Aortic smooth muscle cell (primary cell): ENCODE measurements at places on chromosomes 5 and 9. TPM values are rescaled to one million over a fixed set of nuclear protein-coding genes. Genes with fewer than 3 reads are reported as not detected.

Gene FABP6
- not detected in 2 replicates for total RNA-seq

Gene RGS14
- total RNA-seq, result 2.2 and 5.1 TPM in 2 replicates

Gene TRMO
- 15.6 and 18.0 TPM in 2 replicates for total RNA-seq

Gene RGMB
- total RNA-seq, result 26.4 and 30.3 TPM in 2 replicates

Gene SIMC1
- 3.0 and 3.3 TPM in 2 replicates for total RNA-seq

Gene SLC36A2
- total RNA-seq, result not detected in 2 replicates

Gene CDC20B
- total RNA-seq, result 0.06 and 0.13 TPM in 2 replicates

Gene HAPLN1
- total RNA-seq, result 29.7 and 50.7 TPM in 2 replicates

Gene CEL
- 0.19 and 0.26 TPM in 2 replicates for total RNA-seq

Gene RASGEF1C
- total RNA-seq, result not detected in 2 replicates

Gene STKLD1
- 0.44 and 0.79 TPM in 2 replicates for total RNA-seq

Gene NR2F1-AS1
- total RNA-seq, result 9.8 and 14.6 TPM in 2 replicates

Gene AHRR
- total RNA-seq, result 24.2 and 28.8 TPM in 2 replicates

Gene KIAA1958
- total RNA-seq, result 0.66 and 0.68 TPM in 2 replicates

Gene CCNJL
- total RNA-seq, result 0.40 and 0.68 TPM in 2 replicates

Gene ANKRD18B
- total RNA-seq, result under 0.01 TPM in 1 of 2 replicates, not detected in the other

Gene ITGA1
- 97.9 and 136 TPM in 2 replicates for total RNA-seq

Gene SRP19
- total RNA-seq, result 65.3 and 72.4 TPM in 2 replicates

Gene ABLIM3
- total RNA-seq, result 14.9 and 16.7 TPM in 2 replicates

Gene SPATA31A3
- not detected in 2 replicates for total RNA-seq

Gene NUDT2
- 35.3 and 40.7 TPM in 2 replicates for total RNA-seq

Gene FBP1
- total RNA-seq, result not detected in 2 replicates

Gene PCDHGB6
- 3.3 and 4.7 TPM in 2 replicates for total RNA-seq

Gene SAPCD2
- 5.1 and 7.7 TPM in 2 replicates for total RNA-seq

Gene CARD9
- total RNA-seq, result 2.6 and 4.1 TPM in 2 replicates

Gene PTGES
- total RNA-seq, result 1.9 and 4.4 TPM in 2 replicates

Gene ISL1
- total RNA-seq, result 0.13 and 0.25 TPM in 2 replicates

Gene EXOSC3
- 29.3 and 36.3 TPM in 2 replicates for total RNA-seq

Gene ANKRD31
- 0.06 and 0.13 TPM in 2 replicates for total RNA-seq

Gene RAB3C
- not detected in 2 replicates for total RNA-seq

Gene ADAMTS6
- total RNA-seq, result 23.5 and 35.9 TPM in 2 replicates

Gene STPG3
- total RNA-seq, result not detected in 2 replicates

Gene TPPP
- 0.93 and 1.1 TPM in 2 replicates for total RNA-seq

Gene PCDHGA1
- total RNA-seq, result 1.1 TPM in 2 replicates

Gene PSAT1
- 6.3 and 8.7 TPM in 2 replicates for total RNA-seq

Gene SEMA5A
- total RNA-seq, result 23.9 and 47.5 TPM in 2 replicates

Gene CMYA5
- total RNA-seq, result 0.26 and 0.31 TPM in 2 replicates

Gene LRRC70
- 0.93 and 1.3 TPM in 2 replicates for total RNA-seq

Gene IFNA13
- not detected in 2 replicates for total RNA-seq

Gene DBH
- not detected in 2 replicates for total RNA-seq

Gene CHMP5
- 135 and 137 TPM in 2 replicates for total RNA-seq

Gene ESM1
- total RNA-seq, result 138 and 406 TPM in 2 replicates

Gene PCDHA4
- total RNA-seq, result 0.26 and 0.37 TPM in 2 replicates

Gene FOXD1
- total RNA-seq, result 0.44 and 0.92 TPM in 2 replicates

Gene LIX1
- not detected in 2 replicates for total RNA-seq

Gene NOTCH1
- 23.5 and 39.6 TPM in 2 replicates for total RNA-seq

Gene IFNK
- not detected in 2 replicates for total RNA-seq

Gene MYOT
- total RNA-seq, result not detected in 2 replicates

Gene MRPS2
- 10.8 and 13.6 TPM in 2 replicates for total RNA-seq

Gene TMOD1
- total RNA-seq, result 0.79 and 1.9 TPM in 2 replicates

Gene GNA14
- total RNA-seq, result 4.4 and 5.0 TPM in 2 replicates

Gene GLRA1
- total RNA-seq, result not detected in 2 replicates
